ENCODE measurements at places on chromosomes 16 and 17.

DNA sequence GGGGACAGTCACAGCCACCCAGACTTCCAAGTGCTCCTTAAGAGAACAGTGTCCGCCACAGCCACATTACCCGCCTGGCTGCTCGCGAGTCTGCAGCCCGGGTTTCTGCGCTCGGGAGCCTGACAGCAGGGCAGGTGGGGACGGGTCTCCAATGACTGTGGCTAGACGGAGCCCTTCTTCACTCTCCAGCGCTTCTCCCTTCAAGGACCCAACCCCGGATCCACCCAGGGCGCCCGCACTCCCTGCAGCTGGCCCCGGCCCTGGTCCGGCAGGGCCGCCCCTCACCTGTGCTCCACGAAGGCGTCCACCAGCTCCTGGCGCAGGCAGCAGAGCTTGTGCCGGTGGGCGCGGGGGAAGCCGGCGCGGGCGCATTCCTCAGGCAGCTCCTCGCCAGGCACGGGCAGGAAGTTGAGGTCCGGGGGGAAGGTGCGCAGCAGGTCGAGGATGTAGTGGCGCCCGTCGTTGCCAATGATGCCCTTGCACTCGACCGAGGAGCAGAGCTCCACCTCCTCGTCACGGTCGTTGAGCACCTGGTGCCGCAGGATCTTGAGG, 13.9 kb downstream of the CLUH start:
- no peak for DNase-seq

DNA sequence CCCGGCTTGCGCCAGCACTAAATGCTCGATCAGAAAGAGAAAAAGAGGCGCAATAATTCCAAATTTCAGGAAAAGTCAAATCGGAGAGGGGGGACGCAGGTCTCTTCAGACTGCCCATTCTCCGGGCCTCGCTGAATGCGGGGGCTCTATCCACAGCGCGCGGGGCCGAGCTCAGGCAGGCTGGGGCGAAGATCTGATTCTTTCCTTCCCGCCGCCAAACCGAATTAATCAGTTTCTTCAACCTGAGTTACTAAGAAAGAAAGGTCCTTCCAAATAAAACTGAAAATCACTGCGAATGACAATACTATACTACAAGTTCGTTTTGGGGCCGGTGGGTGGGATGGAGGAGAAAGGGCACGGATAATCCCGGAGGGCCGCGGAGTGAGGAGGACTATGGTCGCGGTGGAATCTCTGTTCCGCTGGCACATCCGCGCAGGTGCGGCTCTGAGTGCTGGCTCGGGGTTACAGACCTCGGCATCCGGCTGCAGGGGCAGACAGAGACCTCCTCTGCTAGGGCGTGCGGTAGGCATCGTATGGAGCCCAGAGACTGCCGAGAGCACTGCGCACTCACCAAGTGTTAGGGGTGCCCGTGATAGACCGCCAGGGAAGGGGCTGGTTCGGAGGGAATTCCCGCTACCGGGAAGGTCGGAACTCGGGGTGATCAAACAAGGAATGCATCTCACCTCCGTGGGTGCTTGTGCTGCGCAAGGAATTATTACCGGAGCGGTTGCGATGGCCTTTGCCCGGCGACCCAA, 4.0 kb upstream of the DLX4 start:
- DNase-seq: no peak

DNA sequence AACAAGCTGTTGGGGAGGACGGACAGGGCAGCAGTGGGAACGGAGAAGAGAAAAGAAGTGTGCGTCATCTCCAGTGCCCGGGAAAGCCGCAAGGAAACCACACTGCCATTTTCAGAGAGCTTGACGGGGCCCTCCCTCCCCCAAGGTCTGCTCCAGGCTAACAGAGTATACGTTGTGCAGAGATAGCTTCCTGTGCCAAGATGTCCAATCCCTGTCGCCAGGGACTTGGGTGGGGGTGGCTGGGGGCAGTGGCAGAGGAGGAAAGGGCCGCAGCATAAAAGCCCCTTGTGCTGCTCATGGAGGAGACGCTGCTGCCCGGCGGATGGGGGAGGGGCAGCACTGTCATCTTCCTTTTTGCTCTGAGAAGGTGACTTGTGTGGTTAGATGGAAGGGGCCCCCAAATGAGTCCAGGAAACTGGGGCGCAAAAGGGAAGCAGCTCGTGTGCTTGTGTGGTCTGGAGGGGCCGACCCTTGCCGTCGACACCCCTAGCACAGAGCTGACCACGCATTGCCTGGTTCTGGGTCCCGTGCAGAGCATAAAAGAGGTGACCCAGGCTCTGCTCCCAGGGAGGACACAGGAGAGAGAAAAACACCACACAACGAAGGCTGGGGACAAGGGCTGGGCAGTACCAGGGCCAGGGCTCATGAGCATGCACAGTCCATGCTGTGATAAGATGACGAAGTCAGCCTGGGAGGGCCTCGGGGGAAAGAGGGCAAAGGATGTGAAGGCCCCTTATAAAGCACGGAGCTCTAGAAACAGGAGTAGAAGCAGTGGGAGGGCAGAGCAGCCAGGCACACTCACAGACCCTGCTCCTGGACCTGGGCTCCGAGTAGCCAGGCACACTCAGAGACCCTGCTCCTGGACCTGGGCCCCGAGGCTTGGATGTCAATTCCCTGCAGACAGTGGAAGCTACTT, 372.7 kb downstream of the SLC39A11 start:
- DNase-seq: no peak

DNA sequence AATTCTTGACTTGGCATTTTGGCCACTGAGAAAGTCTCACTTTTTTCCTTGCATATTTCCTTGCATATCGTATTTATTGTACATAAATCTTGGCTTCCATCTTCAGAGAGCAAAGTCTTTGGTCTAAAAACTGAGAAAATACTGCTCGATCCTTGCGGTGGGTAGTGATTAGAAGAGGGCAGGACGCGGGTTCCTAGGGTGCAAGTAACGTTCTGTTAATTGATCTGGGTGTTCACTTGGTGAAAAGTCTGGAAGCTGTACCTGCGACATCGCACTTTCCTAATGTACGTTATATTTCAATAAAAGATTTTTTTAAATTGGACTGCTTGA, 758 bp upstream of the UBALD2 start:
- no peak for DNase-seq

DNA sequence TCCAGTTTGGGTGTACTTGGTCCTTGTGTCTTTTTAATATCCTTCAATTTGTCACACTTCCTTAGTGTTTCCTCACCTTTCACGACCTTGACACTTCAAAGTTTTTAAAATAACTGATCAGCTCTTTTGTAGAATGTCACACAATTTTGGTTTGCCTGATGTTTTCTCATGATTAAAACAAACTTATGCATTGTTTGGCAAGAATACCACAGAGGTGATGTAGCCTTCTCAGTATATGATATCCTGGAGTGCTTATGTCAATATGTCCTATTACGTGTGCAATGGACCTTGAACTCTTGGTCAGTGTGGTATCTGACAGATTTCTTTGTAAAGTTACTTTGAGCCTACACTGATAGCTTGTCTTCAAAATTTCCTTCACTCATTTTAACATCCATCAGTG, 297.4 kb downstream of the CNTNAP4 start:
- no peak for DNase-seq

GRCh38 chr16:51638339-51639135, 487.5 kb upstream of the SALL1 start:
- no peak for DNase-seq

DNA sequence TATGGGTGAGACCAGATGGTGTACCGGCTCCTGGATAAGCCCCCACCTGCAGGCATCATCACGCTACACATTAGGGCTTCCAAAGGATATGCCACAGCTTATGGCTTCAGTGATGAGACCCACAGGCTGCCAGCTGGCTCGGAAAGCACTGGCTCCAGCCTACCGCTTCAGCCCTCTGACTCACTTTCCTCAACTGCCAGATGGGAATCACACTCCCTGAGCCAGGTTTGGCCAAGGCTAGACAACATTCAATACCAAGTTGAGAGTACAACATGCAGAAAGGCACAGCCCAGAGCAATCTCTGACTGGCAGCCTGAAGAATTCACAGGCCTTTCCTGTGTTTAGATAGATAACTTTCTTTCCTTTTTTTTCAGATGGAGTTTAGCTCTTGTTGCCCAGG, 10.3 kb downstream of the CENPV start:
- no peak for DNase-seq

GRCh38 chr17:75153780-75154194, 525 bp downstream of the JPT1 start:
- DNase-seq: no peak

DNA sequence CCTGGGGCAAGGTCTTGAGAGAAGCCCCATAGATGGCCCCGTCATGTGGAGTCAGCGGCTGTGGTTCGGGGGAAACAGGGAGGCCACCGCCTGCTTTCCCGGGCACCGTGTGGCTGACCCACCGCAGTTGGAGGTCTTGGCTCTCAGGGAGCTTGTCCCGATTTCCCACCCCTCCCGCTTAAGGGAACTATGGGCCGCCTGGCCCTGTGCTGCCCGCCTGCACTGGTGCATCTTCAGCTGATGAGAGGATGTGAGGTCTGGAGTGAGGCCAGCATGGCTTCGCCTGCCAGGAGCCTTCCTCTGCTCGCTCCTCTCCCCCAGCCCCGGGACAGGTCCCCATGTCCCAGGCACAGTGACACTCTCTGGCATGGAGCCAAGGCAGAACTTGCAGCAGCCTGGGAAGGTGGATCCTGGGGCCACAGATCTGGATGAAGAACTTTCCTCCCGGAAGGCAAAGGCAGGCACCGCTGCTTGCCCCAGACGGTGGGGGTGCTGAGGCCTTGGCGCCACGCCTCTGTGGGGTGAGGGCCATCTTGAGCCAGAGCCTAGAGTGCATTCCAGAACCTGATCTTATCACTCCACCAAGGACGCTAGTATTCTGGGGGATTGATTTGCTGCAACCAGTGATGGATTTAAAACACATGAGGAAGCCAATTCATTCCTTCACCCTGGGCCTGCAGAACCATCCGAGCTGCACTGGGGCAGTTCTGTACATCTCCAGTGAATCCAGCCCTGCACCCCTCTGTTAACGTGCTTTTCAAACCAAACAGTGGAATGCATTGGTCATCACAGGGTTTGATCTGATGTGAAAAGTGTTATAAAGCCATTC, 178.6 kb upstream of the TNRC6C start:
- no peak for DNase-seq

DNA sequence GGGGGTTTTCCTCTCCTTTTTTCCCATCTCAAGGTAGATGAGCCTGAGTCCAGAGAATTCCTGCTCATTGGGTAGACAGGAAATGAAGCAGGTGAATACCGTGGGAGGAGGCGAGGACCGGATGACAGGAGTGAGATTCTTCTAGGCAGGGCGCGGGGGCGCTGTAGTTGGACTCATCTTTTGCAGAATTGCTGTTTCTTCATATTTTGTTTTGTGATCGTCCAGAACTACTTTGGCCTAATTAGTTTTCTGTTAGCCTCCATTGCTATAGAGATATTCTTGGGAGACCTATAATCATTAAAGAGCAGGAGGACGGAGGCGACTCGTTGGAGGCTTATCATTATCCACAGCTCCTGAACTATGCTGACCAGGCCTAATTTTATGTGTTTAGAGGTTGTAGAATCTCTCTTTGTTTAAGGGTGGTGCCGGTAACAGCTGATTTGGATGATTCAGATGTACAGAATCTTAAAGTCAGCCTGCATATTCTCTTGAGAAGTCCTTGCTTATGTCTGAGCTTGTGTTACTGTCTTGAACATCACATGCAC, 650 bp downstream of the ATP6V0A1 start:
- no peak for DNase-seq

- no peak for DNase-seq
These were observed 141.5 kb upstream of the CHMP6 start for GRCh38 chr17:80850109-80850508.

DNA sequence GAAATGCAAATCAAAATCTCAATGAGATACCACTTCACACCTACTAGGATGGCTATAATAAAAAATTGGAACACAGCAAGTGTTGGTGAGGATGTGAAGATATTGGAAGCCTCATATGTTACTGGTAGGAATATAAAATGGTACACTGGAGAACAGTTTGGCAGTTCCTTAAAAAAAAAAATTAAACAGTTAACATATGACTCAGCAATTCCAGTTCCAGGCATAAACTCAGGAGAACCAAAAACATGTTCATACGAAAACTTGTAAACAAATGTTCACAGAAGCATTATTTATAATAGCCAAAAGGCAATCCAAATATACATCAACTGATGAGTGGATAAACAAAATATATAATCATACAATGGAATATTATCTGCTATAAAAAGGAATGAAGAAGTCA, 28.2 kb downstream of the ZNF652 start:
- DNase-seq: no peak

GRCh38 chr16:709566-710499, 4.2 kb upstream of the FBXL16 start:
- no peak for DNase-seq

GRCh38 chr17:81454473-81454872, 58.1 kb downstream of the ACTG1 start:
- no peak for DNase-seq

DNA sequence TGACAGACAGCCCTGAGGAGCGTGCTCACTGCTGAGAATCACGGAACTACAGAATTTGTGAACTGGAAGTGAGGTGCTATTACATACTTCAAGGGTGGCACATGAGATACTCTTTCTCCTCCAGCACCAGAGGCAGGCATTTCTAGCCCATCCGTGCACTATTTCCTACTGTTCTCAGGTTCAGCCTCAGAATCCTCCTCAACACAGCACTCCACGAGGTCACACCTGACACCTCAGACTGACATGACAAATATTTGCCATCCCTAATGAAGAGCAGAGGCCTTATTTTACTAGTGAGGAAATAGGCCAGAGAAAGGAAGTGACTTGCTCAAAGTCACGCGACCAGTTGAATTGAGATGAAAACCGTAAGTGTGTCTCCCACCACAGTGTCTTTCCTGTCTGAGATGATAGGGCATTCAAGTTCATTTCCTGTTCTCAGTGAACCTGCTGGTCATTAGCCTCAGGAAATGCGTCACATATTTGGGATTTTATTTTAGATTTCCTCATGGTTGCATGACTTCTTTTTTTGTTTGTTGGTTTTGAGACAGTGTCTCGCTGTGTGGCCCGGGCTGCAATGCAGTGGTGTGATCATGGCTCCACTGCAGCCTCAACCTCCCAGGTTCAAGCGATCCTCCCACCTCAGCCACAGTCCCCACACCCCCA, 23.6 kb downstream of the SEZ6 start:
- DNase-seq: no peak

DNA sequence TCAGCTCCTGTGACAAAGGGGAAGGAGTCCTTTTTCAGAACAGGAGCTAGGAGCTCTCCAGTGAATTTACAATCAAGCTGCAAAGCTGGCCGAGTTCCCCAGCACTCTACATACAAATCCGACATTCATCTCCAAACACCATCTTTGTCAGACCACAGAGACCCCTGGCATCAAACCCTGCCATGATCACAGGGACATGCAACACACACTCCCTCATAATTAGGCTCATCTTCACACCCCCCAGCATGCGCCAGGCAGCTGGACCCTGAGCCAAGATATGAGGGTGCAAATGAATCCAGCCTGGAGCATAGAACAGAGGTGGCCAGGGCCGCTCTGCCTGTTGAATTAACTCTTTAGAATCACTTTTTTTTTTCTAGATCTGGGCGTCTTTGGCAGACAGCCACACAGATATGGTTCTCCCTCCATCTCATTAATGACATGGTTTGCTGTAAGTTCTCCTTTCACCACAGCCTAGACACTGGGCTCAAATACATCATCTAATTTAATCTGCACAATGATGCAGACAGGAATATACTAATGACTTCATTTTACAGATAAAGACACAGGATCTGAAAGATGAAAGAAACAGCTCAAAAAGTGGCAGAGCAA, 366.3 kb downstream of the NPIPA8 start:
- DNase-seq: no peak

Data from esophagus squamous epithelium (tissue), 5 donors.